ENCODE measurements at places on chromosomes 2 and 18.
A peak's percentile ranks its signal among the peaks of the same experiment; 100 is the strongest.

GRCh38 chr18:47206945-47207637, 30.9 kb upstream of the IER3IP1 start:
- no peak for DNase-seq

DNA sequence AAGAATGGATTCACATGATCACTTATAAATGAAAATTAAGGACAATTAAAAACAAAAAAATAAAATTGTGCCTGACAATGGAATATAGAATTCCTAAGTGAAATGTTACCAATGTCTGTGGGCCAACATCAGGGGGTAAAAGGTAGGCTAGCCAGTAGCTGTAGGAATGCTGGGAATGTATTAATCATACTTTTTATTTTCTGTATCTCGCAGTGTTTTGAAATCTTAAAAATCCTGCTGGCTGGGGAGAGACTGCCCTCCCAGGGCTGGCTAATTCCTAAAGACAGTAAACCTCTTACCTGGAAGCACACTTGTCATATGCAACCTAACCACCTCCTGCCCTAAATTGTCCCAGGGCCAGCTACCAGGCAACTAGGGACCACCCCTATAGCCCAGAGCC, 69.8 kb downstream of the REV1 start:
- no peak for DNase-seq

GRCh38 chr2:71332435-71332796, 834 bp downstream of the ZNF638 start:
- DNase-seq = no peak

DNA sequence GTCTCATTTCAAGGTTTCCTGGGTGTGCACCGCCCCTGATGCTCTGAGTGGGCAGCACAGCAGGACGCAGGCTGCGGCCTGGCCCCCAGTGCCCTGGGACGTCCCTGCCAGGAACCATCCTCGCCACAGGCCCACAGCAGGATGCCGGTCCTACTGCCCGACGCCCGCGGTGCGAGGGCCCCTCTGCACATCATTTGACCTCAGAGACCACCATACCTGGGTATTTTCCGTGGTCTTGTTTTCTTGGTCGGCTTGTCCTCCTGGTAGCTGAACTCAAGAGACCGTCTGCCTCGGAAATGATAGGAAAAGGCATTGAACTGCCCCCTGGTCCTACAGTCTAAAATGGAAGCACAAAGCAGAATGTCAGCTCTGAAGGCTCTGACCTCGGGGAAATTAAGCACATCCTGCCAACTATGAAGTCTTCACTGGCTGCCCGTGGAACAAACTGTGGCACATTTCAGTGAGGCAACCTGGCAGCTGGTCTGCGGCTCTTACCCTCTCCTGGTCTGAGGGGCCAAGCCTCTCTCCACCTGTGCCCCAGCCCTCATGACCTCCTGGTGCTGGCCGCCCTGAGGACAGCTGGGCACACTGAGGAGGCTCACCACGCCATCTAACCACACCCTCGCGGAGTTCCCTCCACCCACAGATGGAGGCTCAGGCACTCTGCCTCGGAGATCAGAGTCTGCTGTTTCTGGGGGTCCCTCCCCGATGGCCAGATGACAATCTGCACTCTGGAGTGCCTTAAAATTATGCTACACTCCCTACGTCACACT, 105.0 kb downstream of the PXDN start:
- no peak for DNase-seq

GRCh38 chr2:11896386-11896785, 150.0 kb downstream of the LPIN1 start:
- DNase-seq = no peak

DNA sequence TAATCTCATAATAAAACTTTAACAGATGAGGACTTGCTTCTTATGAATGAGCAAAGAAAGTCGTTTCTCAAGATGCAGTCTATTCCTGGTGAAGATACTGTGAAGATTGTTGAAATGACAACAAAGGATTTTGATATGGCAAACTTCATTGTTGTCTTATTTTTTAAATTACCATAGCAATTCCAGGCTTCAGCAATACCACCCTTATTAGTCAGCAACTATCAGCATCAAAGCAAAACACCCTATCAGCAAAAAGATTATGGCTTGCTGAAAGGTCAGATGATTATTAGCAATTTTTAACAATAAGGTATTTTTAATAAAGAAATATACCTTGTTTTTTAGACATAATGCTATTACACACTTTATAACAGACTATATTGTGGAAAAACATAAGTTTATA, 88.3 kb downstream of the COL5A2 start:
- no peak for DNase-seq

GRCh38 chr2:205696927-205697441, 14.7 kb downstream of the NRP2 start:
- no peak for DNase-seq

- no peak for DNase-seq
Measured at GRCh38 chr2:240143276-240143675, 2.8 kb upstream of the OTOS start.

GRCh38 chr2:222797871-222798270, 63.0 kb upstream of the ACSL3 start:
- no peak for DNase-seq

DNA sequence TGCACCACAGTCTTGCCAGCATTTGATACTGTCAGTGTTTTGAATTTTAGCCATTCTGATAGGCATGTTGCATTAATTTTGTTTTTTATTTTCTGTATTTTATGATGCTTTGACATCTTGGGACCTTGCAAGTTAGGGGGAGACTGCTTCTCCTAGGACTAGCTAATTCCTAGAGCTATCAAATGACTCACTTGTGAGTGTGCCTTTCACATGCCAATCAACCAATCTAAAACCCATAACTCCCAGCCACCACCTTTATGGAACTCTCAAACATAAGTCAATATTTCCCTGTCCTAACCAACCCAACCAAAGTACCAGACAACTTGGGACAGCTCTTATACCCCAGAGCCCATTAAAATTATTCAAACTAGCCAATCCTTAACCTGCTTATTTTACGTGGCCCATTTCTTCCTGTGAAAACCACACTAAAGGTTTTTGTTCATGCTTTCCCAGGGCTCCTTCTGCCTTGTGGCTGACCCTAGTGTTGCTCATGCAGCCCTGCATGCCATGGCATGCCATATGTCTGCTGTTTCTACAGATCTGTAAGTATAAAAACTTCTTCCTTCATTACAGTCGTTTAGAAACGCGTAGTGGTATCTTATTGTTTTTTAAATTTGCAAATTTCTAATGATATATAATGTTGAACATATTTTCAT, 230.1 kb downstream of the GPD2 start:
- DNase-seq = no peak

GRCh38 chr2:98508709-98509066, 64.0 kb downstream of the INPP4A start:
- peak; percentile 79 for DNase-seq

- no peak for DNase-seq
Measured at GRCh38 chr2:226213717-226214116, 585.9 kb downstream of the IRS1 start.

DNA sequence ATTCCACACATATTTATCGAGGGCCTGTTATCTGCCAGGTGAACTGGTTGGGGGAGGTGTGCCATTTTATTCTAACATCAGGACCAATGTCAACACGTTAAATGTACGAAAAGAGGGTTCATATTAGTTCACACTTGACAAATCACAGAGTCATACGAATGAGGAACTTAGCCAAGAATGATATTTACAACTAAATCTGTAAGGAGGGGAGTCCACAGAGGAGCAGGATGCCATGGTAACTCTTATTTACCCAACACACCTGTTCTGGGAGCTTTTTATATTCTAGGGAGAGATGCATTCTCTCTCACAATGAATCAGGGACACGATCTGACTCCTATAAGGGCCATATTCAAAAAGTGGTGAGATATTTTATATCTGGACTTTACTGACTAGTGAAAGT, 144.1 kb downstream of the CDC42EP3 start:
- no peak for DNase-seq

DNA sequence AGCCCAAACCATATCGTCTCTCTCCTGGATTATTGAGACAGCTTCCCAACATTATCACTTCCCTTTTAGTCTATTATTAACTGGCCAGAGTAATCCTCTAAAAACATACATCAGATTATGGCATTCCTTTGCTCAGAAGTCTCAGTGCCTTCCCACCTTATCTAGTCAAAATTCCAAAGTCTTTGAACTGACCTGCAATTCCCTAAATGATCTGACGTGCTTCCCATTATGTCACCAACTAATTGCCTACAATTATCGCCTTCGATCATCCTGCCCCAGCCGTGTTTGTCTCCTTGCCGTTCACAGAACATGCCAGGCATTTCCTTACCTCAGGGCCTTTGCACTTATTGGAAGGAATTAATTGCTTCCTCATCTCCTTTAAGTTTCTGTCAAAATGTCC, 332.4 kb downstream of the IRS1 start:
- DNase-seq = no peak

DNA sequence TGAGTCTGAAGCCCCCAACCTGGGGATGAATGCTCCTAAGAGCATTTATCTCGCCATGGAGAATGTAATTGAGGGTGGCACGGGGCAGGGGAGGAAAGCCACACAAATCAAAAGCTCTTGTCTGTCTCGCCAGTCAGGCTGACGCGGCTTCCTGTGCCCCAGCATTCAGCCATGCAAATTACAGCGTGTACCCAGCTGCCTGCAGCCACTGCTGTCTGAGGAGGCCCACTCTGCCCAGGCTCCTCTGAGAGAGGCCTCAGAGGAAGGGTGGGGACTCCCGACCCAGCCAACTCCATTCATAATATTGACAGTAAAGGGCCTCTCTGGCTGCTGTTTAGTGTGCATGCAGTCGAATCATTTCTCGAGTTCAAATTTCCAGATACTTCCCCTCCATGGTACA, 22.0 kb downstream of the SMAD7 start:
- peak; percentile 71 for DNase-seq

GRCh38 chr18:57776767-57777166, 26.3 kb downstream of the ATP8B1 start:
- DNase-seq = no peak

GRCh38 chr18:63892566-63892965, 5.1 kb downstream of the SERPINB2 start:
- no peak for DNase-seq

GRCh38 chr2:55451699-55452098, 32.0 kb upstream of the CCDC88A start:
- no peak for DNase-seq

DNA sequence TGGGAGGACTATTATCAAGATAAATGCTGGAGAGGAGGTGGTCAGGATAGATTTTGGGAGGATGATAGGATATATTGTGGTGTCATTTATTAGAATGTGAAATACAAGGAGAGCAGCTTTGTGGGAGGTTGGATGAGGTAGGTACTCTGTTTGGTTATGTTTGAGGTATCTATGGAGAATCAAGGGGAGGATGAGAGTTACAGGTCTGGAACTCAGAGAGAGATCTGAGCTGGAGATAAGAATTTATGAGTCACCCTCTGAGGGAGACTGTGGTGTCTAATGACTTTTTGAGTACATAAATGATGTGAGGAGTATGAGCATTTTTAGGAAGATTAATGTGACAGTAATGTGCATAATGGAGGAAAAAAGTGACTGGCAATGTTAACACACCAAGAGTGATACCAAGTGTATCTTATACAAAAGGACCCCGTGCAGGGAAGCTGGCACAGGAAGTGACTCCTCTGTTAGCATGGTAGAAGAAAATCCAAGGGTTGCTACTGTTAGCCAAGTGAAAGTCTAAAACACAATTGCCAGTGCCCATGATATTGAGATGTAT, 48.2 kb downstream of the CRIM1 start:
- no peak for DNase-seq

DNA sequence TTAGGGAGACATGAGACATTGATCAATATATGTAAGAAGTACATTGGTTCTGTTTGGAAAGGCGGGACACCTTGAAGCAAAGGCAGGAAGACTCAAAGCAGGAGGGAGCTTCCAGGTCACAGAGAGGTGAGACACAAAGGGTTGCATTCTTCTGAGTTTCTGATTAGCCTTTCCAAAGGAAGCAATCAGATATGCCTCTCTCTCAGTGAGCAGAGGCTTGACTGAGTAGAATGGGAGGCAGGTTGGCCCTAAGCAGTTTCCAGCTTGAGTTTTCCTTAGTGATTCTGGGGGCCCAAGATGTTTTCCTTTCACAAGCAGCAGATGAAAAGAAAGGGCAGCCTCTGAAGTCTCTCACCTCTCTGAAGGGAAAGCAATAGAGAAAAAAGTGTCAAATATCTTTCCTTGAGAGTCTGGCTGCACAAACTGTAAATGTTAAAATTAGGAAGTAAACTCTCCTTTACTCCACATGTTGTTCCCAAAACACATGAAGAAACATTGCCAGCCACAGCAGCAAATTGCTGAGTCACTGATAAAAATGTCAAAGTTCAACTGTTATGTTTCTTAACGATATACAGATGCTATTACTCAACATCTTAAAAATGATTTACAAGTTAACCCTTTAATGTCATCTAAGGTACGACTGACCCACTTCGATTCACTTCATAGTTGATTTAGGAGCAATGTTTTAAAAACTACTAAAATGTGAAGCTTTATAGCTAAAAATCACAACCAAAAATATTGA, 40.3 kb downstream of the CYB5A start:
- DNase-seq = no peak

- peak; percentile 55 for DNase-seq
Measured at GRCh38 chr2:237156031-237156856, 70.6 kb downstream of the COPS8 start.

DNA sequence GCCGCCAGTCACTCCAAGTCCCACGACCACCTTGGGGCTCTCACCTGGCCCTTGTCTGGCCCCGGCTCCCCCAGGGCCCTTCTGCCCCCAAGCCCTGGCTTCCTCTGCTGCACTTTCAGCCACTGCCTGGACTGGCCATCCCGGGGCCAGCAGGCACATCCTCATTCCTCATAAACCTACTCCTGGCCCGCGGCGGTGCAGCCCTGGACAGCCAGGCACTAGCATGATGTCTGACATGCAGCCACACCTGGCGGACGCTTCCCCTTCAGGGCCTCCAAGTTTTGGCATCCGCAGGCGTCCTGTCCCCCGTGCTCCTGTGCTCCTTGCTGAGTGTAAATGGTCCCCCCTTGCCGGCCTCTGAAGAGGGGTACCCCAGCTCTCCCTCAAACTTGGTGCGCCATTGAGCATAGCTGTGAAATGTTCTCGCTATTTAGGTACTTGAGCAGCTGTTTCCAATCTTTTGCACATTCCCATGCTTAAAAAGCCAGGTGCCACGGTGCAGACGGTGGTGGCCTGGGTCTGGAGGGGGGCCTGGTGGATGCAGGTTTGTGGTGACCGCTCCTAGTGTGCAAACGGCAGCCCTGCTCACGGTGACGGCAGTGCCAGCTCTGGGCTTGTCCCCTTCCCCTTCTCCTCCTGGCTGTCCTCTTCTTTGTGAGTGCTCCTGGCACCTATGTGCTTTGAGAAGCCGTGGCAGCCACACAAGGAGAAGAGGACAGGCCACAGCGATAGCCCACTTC, 123.8 kb downstream of the MBP start:
- no peak for DNase-seq

DNA sequence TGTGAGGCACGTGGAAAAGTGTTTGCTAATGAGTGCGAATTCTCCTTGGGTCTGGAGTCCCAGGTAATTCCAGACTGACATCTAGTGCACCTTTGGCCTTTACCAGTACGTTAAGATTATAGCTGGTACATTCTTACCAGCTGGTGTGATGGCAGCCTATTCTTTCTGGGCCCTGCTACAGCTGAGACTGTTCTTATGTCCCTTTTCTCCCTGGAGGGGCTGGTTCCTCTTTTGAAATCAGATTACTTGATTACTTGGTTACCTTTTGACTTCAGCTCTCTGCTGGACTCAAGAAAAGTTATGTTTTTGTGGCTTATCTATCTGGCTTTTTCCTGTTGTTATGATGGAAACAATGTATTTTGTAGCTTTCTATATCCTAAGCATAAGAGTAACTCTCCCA, 14.5 kb downstream of the CABYR start:
- no peak for DNase-seq
